ENCODE measurements at places on chromosomes 6 and 20.

DNA sequence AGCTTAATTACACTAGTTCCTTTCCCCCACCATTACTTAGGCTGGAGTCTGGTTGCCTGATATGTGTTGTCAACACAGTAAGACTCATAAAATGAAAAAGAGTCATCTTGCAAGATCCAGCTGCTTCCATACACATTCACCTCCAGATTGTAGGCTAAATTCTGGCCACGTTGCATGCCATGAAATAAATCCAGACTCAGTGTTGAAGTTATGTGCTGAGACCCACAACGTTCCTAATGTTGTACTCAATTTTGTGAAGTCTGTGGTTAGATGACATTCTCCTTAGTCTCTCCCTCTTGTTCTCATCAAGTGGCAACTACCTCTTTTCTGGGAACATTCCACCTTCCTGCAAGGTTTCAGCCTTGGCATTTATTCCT, 212.3 kb downstream of the LMBRD1 start:
- no peak for DNase-seq

DNA sequence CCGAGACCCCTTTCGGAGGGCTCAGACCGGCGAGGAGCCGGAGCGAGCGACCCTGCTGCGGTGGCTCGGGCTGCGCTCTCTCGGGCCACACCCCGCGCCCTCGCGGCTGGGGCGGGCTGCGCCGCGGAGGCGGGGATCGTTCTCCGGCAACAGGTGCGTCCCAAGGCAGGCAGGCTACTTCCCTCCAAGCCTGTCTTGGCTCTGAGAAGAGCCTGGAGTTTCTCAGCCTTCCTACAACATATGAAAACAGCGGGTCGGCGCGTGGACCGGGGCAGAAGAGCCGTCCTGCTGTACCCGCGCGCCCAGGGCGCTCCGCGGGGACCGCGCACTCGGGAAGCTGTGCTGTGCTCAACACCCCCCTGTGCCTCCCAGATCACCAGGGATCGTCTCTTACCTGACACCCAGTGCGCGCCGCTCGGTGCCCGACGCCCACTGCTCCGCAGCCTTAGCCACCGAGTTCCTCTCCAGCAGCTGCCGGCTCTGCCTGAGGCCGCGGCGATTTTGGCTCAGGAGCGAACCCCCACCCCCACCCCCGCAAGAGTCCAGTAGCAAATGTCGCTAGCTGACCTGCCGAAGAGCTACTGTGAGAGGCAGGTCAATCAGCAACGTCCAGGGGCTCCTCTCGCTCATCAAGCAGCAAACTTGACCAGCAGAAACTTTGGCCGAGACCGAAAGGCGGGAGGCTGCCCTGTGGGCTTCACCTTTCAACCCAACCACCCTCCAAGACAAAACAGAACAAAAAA, 3.7 kb upstream of the OLIG3 start:
- DNase-seq, result peak; percentile 36

DNA sequence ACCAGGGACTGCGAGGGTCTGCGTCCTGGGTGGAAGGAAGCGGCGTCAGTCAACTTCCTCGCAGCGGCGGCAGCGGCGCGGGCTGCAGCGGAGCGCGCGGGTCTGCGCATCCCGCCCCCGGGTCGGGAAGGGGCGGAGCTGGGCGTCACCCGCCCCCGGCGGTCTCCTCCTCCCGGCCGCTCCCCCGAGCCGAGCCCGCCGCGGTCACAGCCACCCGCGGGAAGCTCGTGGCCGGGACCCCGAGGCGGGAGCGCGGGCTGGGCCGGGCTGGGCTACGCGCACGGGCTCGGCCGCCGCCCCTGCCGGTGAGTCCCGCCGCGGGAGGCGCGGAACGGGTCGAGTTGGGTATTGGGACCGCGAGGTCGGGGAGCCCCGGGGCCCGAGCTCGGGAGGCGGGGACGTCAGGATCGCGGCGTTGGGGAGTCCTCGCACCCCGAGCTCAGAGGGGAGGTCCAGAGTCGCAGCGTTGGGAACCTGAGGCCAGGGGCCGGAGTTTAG, at the start of gene PAQR8:
TSS of gene PAQR8 (plus strand) at position 207 of the 498 bp plus-strand sequence. CDS start 41,063 bp downstream, outside the sequence.
- DNase-seq, result peak; percentile 91

GRCh38 chr20:11045412-11046175, 371.8 kb upstream of the JAG1 start:
- no peak for DNase-seq

DNA sequence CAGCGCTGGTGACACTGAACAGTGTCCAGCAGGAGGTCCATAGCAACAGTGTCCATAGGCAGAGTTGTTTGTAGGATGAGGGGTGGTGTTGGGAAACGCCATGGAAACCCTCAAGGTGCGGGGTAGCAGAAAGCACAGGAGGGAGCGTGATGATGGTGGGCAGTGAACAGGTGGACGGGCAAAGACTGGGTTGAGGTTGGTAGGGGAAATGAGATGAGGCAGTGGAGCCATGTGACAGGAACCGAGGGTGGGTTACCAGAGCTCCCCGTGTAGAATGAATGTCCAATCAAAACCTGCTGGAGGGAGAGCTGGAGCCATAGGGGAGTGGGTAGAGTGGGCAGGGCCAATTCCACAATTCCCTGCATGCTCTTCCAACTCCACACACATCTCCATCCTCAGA, 38.0 kb downstream of the HLA-DPB1 start:
- DNase-seq, result no peak
